CD4-positive, alpha-beta T cell treated with Interleukin-1 beta for 1 hour (primary cell): ENCODE measurements at places on chromosomes 5 and 9.

- no peak for DNase-seq
Observed at GRCh38 chr9:114259798-114260523, 62.9 kb upstream of the ORM1 start.

GRCh38 chr5:145936401-145937131 is at the start of gene SH3RF2:
SH3RF2 (plus strand) TSS chr5:145936578; CDS start chr5:145937929, 1,351 bp downstream.
- DNase-seq: no peak

DNA sequence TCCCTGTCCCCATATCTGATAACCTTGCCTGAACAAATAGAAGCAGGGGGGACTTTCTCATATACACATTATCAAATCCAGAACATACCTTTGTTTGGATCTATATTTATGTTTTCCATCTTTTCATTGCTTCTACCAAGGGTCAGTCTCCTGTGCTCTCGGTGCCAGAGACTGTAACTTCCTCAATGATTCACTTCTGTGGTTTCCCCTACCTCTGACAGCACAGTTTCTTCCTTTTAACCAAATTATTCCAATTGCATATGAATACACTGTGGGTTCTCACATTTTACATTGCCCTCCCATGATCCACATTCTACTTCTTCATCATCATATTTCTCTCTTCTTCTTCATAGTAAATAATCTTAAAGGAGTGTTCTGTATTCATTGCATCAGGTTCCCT is 32.2 kb downstream of the NMUR2 start:
- DNase-seq: no peak

DNA sequence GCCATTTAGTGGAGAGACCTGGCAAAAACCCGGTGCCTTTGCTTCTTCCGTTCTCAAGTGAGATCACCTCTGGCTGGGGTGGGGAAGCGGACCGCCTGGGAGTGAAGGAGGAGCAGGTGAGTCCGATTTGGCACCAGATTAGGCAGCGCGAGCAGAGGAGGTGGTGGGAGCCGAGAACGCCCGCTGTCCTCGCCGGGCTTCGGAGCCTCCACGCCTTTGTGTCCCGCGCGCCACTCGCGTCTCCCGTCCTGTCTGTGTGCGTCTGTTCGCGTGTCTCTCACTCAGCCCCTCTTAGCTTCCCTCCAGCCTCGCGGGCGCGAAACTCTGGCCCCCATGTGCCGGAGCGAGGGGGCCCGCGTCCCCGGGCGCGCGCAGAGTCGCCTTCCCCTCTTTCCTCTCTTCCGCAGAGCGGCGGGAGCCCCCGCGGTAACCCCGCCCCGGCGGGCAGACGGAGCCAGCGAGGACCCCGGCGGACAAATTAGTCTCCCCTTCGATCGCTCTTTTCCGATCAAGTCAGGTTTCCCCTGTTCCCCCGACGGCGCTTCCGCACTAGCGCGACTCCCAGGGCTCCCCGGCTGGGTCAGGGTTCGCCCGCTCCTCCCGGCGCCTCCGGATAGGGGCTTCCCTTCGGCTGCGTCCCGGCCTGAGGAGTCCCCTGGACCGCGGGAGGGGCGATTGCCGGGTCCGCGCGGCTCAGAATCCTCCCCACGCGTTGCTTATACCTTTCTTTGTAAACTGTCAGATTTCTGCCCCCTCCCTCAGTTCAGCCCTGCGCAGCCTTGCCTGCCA is 7.1 kb downstream of the POU4F3 start:
- no peak for DNase-seq

GRCh38 chr5:23014825-23015224 is 161.7 kb upstream of the CDH12 start:
- DNase-seq: no peak

DNA sequence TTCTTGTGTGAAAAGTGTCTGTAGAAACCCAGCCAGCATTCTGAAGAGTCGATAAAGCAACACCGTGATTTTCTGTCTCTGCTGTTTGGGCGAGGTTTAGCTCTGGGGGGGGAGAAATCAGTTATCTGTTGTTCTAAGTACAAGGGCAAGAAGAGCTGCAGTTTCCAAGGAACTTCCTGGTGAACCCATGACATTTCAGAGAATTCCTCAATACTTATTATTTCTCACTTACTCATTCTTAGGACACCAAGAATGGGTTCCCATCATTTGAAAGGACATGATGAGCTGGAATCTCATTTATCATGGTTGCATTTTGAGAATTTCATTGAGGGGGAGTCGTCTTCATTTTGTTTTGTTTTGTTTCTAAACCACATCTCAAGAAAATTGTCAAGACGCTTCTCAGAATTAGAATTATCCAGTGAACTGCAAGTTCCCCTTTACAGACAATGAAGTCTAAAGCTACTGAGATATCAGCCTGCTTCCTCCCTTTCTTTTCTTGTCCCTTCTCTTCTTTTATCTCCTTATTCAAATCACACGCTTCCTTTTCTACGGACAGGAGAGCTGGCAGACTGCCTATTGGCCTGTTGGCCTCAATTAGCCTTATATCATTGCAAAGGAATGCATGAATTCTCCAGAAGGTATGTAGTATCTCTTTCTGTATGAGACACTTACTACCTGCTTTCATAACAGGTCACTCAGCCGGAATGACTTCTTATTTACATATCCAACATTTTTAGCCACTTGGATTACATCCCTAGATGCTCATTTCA is 53.7 kb downstream of the ZNF462 start:
- DNase-seq: no peak

DNA sequence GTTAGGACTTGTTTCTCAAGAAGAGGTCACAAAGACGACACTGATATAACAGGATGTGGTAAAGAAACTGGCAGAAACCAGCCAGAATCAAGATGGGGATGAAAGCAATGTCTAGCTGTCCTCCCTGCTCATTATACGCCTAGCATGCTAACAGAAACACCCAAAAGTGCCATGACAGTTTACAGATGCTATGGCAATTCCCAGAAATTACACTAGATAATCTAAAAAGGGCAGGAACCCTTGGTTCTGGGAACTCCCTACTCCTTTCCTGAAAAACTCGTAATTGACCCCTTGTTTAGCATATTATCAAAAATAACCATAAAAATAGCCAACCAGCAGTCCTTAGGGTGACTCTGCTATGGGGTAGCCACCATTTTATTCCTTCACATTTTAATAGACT is 10.9 kb upstream of the MRPS30 start:
- no peak for DNase-seq

DNA sequence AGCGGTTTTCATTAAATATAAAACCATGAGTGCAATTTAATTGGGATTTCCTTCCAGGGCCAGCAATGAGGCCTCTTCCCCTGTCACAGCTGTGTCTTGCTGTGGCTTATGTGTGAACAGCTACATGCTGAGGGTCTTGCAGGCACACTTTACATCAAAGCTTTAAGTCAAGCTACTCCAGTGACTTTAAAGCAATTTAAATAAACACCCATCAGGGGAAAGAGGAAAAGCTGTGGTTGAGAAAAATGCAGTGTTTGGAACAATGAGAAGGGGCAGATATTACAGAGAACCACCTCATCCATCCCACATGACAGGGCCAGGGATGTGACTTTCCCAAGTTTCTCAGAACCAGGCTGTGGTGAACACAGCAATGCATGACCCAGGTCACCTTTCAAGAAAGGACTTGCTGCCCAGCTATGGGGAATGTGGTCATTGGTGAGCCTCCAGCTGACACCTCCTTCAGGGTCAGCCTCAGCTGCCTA is 115.9 kb upstream of the LPAR1 start:
- DNase-seq: no peak

GRCh38 chr5:113527746-113528145 is 14.3 kb downstream of the YTHDC2 start:
- no peak for DNase-seq

DNA sequence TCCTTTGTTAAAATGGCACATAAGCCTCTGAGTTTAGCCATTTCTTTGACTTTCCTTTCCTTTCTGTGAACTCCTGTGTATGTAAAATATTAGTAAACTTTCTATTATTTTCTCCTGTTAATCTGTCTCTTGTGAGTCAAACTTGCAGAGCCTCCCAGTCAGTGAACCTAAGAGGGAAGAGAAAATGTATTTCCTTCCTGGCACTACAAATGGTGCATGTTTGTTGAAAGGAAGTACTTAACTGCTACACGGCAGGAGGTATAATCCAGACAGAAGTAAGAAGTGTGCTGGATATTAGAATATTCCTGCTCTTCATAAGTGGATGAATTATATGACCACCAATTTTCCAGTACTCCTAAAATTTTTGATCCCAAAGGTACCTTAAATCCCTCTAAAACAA is 23.0 kb downstream of the CTSL start:
- no peak for DNase-seq

- peak; percentile 63 for DNase-seq
Observed at GRCh38 chr9:95127249-95128176, 190.0 kb downstream of the FANCC start.
